ENCODE measurements at places on chromosomes 5 and 9. TPM values are rescaled to one million over a fixed set of nuclear protein-coding genes. Genes with fewer than 3 reads are reported as not detected.

FGF10 gene
- total RNA-seq = not detected

GPX3 gene
- total RNA-seq = not detected

AMACR gene
- 6.9 TPM for total RNA-seq

DNA sequence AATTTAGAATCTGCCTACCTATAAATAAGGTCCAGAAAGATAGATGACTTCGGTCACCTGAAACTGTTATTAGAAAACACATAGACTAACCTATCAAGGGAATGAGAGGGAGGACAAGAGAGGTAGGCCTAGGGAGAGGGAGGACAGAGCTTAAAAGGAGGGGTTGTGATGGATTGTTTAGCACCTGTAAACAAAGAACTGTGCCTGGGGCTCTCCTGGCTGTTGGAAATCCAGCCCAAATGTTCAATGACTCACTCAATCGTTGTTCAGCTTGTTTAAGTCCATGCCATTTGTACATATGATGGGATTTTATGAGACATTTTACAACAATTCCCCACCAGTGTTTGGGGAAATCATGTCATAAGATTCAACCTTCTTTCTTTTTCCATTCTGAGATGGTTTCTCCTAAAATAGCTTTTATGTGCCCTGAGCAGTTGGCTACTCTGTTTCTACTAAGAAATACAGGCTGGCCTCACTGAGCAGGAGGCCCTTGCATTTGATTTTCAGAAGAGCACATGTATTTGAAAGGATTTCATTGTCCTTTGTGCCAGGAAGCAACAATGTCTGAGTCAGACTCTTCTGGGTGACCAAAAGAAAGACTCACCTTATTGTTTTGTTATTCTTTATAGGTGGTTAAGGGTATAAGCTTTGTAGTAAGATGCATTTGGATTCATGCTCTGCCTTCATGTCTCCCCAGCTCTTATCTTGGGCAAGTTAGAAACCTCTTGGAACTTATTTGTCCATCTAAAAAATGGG is 48.2 kb upstream of the GPR151 start:
- H3K36me3 ChIP-seq = no peaks in the 10 kb centered on the region
- no peaks in the 10 kb centered on the region for H3K4me1 ChIP-seq
- no peak for DNase-seq
- H3K27me3 ChIP-seq = peaks cover 2% of the 10 kb centered on the region
- H3K27ac ChIP-seq = no peak overlapping the region

DNA sequence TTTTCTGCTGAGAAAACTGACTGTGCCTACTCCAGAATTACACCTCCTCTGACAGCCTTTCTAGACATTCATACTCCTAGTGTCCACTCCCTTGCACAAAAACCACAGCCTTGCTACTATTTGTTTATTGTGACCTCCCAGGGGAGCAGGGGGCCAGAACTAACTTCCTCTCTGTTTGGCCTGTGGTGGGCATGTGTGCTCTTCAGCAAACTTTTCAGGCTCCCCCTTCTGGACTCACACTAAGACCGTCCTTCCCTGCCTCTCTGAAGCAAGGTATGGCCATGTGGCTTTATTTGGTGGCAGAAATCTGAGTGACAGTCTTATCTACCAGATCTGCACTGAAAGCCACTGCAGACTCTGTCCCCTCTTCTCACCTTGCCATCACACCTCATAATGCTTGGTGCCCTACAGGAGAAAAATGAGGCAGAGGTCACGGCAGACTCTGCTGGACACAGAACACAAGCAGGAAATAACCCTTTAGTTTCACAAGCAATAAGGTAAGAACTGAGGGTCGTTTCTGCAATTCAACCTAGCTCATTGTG is 28.2 kb downstream of the LIFR start:
- H3K27ac ChIP-seq = no peak overlapping the region
- DNase-seq = no peak
- no peak overlapping the region for H3K4me3 ChIP-seq
- H3K27me3 ChIP-seq = peaks cover 3% of the 10 kb centered on the region

DNA sequence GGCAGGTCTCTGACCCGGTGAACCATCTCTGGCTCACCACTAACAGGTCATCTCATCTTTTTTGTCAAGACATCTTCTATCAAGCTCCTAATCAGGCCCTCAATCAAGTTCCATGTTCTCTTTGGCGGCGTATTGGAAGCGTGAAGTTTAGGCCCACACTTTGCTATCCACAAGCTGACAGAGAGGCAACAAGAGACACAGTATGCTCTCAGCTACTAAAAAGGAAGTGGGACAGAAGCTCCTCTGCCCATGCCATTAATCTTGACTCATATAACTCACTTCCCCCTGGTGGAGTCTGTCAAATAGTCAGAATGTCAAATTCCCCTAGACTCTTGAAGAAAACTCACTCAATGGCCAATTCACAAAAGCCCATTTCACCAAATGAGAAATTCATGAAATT is 77.6 kb upstream of the TMC1 start:
- H3K27me3 ChIP-seq = no peaks in the 10 kb centered on the region
- no peaks in the 10 kb centered on the region for H3K36me3 ChIP-seq

DNA sequence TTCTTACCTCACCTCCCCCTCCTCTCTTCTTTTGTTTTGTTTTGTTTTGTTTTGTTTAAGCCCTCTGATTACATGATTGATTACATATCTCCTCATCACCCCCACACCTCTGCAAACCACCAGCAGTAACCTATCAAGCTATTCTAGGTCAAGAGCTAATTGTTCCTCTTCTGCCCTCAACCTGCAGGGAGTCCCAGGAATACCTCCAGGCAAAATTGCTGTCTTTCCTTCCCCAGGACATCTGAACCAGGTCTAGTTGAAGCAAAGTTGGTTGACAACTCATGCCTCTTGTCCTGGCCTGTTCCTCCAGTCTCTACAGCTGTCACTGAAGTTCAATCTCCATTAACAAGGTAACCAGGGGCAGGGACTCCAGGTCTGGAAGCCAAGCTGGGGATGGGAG is 80.0 kb upstream of the PTGER4 start:
- H3K27me3 ChIP-seq = no peaks in the 10 kb centered on the region
- H3K4me3 ChIP-seq = no peak overlapping the region
- H3K4me1 ChIP-seq = no peaks in the 10 kb centered on the region

DNA sequence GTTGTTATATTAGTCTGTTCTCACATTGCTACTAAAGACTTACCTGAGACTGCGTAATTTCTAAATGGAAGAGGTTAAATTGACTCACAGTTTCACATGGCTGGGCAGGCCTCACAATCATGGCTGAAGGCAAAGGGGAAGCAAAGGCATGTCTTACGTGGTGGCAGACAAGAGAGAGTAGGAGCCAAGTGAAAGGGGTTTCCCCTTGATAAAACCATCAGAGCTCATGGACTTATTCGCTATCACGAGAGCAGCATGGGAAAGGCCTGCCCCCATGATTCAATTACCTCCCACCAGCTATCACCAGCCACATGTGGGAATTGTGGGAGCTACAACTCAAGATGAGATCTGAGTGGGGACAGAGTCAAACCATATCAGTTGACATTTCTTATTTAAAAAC is 374.5 kb upstream of the RORB start:
- H3K4me3 ChIP-seq = no peak overlapping the region
- no peaks in the 10 kb centered on the region for H3K36me3 ChIP-seq
- H3K27ac ChIP-seq = no peak overlapping the region
- no peaks in the 10 kb centered on the region for H3K27me3 ChIP-seq

GRCh38 chr5:114311968-114312367 is 49.9 kb upstream of the KCNN2 start:
- no peaks in the 10 kb centered on the region for H3K4me1 ChIP-seq
- no peaks in the 10 kb centered on the region for H3K36me3 ChIP-seq
- no peak for DNase-seq
- H3K27me3 ChIP-seq = no peaks in the 10 kb centered on the region
- no peak overlapping the region for H3K27ac ChIP-seq

DNA sequence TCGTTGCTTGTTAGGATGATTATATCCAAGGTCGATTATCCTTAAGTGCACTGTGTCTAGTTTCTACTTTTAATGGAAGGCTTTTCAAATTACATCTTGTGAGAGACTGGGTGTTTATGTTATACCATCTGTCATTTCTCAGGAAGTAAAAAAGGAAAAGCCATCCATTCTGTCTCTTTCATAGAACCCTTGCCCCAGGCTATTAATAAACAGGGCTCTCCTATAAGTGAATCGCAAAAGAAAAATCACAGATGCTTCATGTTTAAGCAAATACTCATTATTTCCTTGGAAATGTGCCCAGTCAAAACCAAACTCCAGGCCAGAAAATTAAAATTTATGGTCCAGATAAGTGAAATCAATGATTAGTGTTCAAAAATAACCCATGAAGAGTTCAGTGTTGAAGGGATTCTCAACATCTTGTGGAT is 58.1 kb downstream of the STARD4 start:
- DNase-seq = no peak
- no peak overlapping the region for H3K4me3 ChIP-seq
- no peaks in the 10 kb centered on the region for H3K27me3 ChIP-seq
- no peaks in the 10 kb centered on the region for H3K4me1 ChIP-seq
- peaks cover 12% of the 10 kb centered on the region for H3K36me3 ChIP-seq

DNA sequence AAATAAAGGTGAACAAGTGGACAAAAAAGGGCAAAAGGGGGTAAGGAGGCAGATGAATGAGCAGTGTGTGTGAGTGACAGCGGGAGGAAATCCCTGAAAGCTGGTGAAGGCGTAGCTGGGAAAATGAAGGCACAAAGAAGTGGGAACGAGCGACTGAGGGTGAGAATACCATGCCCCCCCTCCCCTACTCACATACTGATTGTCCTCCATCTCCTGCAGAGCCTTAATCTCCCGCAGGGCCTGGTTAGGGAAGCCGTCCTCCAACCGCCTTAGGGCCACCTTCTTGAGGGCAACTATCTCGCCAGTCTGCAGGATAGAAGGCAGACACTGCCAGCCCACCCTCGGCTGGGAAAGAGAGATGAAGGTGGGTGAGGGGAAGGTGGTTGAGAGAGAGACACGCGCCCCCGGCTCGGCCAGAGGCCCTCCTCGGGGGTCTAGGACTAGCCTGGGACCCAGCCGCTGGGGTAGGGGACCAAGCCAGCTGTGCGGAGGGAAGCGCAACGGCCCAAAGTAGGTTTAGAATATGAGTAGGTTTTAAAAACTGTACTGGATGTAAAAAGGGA is 522 bp downstream of the CDK20 start:
- H3K4me1 ChIP-seq = peaks cover 2% of the 10 kb centered on the region
- peak overlapping the region; percentile 87 for H3K4me3 ChIP-seq
- DNase-seq = no peak
- H3K36me3 ChIP-seq = peaks cover 9% of the 10 kb centered on the region
- H3K27me3 ChIP-seq = no peaks in the 10 kb centered on the region
- H3K27ac ChIP-seq = peak overlapping the region; percentile 74
